ENCODE measurements at places on chromosomes 1 and 21. TPM values are rescaled to one million over a fixed set of nuclear protein-coding genes. Genes with fewer than 3 reads are reported as not detected.

- no peaks in the 10 kb centered on the region for H3K4me1 ChIP-seq
- no peak overlapping the region for H3K27ac ChIP-seq
- no peak overlapping the region for H3K4me3 ChIP-seq
- no peaks in the 10 kb centered on the region for H3K27me3 ChIP-seq
- H3K36me3 ChIP-seq, result no peaks in the 10 kb centered on the region
Measured at GRCh38 chr1:163785868-163786405, 464.2 kb downstream of the NUF2 start.

The KLF17 gene
- total RNA-seq, result not detected

- DNase-seq, result no peak
- no peak overlapping the region for H3K4me3 ChIP-seq
- H3K27ac ChIP-seq, result no peak overlapping the region
- no peaks in the 10 kb centered on the region for H3K4me1 ChIP-seq
- H3K36me3 ChIP-seq, result peaks cover 28% of the 10 kb centered on the region
- no peaks in the 10 kb centered on the region for H3K27me3 ChIP-seq
Measured at GRCh38 chr1:245860657-245861544, 646.2 kb downstream of the SMYD3 start.

The FRRS1 gene
- total RNA-seq, result 4.2 TPM

GRCh38 chr1:48738356-48738755, 38.3 kb downstream of the BEND5 start:
- no peak overlapping the region for H3K27ac ChIP-seq
- H3K36me3 ChIP-seq, result peaks cover 68% of the 10 kb centered on the region
- no peaks in the 10 kb centered on the region for H3K27me3 ChIP-seq
- no peaks in the 10 kb centered on the region for H3K4me1 ChIP-seq

DNA sequence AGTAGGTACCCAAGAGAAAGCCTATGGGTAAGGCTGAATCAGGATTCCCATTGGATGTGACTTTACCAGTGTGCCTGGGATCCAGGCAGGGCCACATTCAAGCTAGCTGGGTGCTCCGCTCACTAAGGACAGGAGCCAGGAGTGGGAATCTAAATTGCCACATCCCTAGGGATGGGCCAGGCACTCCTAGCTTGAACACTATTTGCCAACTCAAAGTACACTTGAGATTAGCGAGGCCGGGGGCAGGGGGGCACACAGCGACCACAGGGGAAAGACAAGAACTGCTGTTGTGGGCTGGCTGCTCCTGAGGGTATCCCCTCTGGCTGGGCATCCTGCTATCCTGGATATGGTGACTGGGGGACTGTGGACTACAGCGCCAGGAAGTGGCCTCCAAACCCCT, 4.3 kb downstream of the SLC45A3 start:
- peaks cover 12% of the 10 kb centered on the region for H3K4me1 ChIP-seq
- no peak overlapping the region for H3K27ac ChIP-seq
- no peaks in the 10 kb centered on the region for H3K36me3 ChIP-seq
- peaks cover 14% of the 10 kb centered on the region for H3K27me3 ChIP-seq
- DNase-seq, result no peak

- peak; percentile 72 for DNase-seq
- no peak overlapping the region for H3K4me3 ChIP-seq
- H3K4me1 ChIP-seq, result peaks cover 12% of the 10 kb centered on the region
- H3K36me3 ChIP-seq, result peaks cover 16% of the 10 kb centered on the region
Measured at GRCh38 chr1:246428542-246429308, 78.4 kb downstream of the SMYD3 start.

- no peak for DNase-seq
- no peak overlapping the region for H3K4me3 ChIP-seq
- no peak overlapping the region for H3K27ac ChIP-seq
- no peaks in the 10 kb centered on the region for H3K36me3 ChIP-seq
- no peaks in the 10 kb centered on the region for H3K27me3 ChIP-seq
Measured at GRCh38 chr1:166488327-166488726, 321.5 kb upstream of the FAM78B start.

DNA sequence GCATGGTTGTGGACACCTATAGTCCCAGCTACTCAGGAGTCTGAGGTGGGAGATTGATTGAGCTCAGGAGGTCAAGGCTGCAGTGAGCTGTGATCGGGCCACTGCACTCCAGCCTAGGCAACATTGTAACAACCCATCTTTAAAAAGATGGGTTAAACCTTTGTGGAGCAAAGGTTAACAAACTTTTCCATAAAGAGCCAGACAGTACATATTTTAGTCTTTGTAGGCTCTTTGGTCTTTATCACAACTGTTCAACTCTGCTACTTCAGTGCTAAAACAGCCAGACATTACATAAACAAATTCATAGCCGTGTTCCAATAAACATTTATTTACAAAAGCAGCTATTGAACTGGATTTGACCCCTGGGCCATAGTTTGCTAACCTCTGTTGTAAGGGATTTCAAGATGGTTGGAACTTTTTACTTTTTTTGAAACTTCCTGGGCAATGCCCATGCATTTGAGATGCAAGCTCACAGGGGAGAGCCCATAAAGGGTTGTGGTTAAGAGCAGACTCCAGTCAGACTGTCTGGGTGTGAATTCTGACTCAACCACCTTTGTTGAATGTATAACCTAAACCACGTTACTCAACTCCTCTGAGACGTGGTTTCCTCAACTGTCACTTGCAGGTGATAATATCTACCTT, 10.8 kb downstream of the INAVA start:
- H3K4me1 ChIP-seq, result peaks cover 11% of the 10 kb centered on the region
- peaks cover 13% of the 10 kb centered on the region for H3K27me3 ChIP-seq
- no peak overlapping the region for H3K4me3 ChIP-seq

DNA sequence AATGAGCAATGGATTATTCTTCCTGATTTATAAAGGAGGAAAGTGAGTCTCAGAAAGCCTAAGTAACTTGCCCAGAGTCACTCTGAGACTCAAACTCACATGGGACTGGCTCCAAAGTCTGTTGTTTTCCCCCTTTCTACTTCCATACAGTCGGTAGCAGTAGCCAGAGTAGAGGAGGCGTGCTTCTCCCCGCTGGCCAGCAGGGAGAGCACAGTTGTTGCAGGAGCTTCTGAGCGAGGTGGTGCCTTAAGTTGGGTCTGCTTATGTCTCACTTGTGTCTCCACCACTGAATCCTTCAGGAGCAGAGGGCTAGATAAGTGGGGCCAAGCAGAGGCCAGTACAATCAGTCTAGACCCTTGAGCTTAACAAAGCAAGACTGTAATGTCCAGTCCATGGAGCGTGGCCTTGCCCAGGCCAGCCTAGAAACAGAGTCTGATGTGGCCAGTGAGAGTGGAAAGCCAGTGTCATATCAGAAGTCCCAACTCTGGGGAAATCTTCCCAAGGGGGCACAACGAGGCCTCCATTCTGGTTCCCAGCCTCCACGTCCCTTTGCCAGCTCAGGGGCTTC, 181.9 kb downstream of the ZSCAN20 start:
- H3K4me1 ChIP-seq, result no peaks in the 10 kb centered on the region
- H3K4me3 ChIP-seq, result no peak overlapping the region
- H3K27me3 ChIP-seq, result no peaks in the 10 kb centered on the region
- H3K27ac ChIP-seq, result no peak overlapping the region
- no peak for DNase-seq
- H3K36me3 ChIP-seq, result no peaks in the 10 kb centered on the region

GRCh38 chr1:181592255-181592859, 109.0 kb downstream of the CACNA1E start:
- no peaks in the 10 kb centered on the region for H3K36me3 ChIP-seq
- no peak overlapping the region for H3K4me3 ChIP-seq
- H3K27ac ChIP-seq, result no peak overlapping the region
- DNase-seq, result no peak
- H3K27me3 ChIP-seq, result peaks cover 12% of the 10 kb centered on the region

The RGS5 gene
- 6.0 TPM for total RNA-seq

DNA sequence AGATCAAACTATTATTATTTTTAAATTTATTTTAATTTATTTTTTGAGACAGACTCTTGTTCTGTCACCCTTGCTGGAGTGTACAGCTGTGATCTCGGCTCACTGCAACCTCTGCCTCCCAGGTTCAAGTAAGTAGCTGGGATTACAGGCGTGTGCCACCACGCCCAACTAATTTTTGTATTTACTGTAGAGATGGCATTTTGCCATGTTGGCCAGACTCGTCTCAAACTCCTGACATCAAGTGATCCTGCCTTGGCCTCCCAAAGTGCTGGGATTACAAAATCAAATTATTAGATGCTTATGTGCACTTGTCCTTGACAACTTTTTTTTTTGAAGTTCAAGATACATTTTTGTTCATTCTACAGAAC, 15.4 kb downstream of the LIN9 start:
- no peak for DNase-seq
- H3K27ac ChIP-seq, result no peak overlapping the region
- peaks cover 16% of the 10 kb centered on the region for H3K36me3 ChIP-seq

GRCh38 chr1:110875216-110875731, 2.3 kb downstream of the CD53 start:
- H3K27ac ChIP-seq, result peak overlapping the region; percentile 99
- no peaks in the 10 kb centered on the region for H3K27me3 ChIP-seq
- H3K36me3 ChIP-seq, result peaks cover 50% of the 10 kb centered on the region

The LGR6 gene
- 0.34 TPM for total RNA-seq

GRCh38 chr1:17274186-17275170, 25.6 kb downstream of the PADI3 start:
- H3K4me3 ChIP-seq, result no peak overlapping the region
- H3K27me3 ChIP-seq, result peaks cover 8% of the 10 kb centered on the region
- H3K4me1 ChIP-seq, result no peaks in the 10 kb centered on the region

GRCh38 chr1:188877668-188878067, 1600.0 kb downstream of the BRINP3 start:
- no peaks in the 10 kb centered on the region for H3K36me3 ChIP-seq
- no peak overlapping the region for H3K27ac ChIP-seq
- H3K4me1 ChIP-seq, result no peaks in the 10 kb centered on the region
- no peak overlapping the region for H3K4me3 ChIP-seq

GRCh38 chr21:40187244-40187643, 320.0 kb downstream of the PCP4 start:
- H3K27ac ChIP-seq, result no peak overlapping the region
- no peak for DNase-seq
- H3K4me3 ChIP-seq, result no peak overlapping the region
- no peaks in the 10 kb centered on the region for H3K36me3 ChIP-seq
- H3K4me1 ChIP-seq, result no peaks in the 10 kb centered on the region

DNA sequence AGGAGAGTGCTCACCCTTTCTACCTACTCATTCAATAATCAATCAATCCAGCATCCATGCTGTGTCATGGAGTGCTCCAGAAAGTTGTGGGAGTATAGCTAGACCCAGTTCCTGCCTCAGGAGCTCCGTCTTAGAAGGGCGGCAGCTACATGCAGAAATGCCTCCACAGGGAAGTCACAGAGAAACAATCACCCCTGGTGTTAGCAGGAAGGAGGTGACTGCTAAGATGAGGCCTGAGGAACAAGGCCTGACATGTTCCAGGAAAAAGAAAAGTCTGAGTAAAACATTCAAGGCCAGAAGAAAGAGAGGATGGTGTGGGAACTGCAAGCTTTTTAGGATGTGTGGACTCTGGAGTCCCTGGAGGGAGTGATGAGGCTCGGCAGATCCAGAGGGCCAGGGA, 142.5 kb upstream of the MAGI3 start:
- no peak for DNase-seq
- H3K4me1 ChIP-seq, result no peaks in the 10 kb centered on the region
- H3K4me3 ChIP-seq, result no peak overlapping the region
- H3K27ac ChIP-seq, result no peak overlapping the region
- no peaks in the 10 kb centered on the region for H3K36me3 ChIP-seq
- peaks cover 2% of the 10 kb centered on the region for H3K27me3 ChIP-seq

DNA sequence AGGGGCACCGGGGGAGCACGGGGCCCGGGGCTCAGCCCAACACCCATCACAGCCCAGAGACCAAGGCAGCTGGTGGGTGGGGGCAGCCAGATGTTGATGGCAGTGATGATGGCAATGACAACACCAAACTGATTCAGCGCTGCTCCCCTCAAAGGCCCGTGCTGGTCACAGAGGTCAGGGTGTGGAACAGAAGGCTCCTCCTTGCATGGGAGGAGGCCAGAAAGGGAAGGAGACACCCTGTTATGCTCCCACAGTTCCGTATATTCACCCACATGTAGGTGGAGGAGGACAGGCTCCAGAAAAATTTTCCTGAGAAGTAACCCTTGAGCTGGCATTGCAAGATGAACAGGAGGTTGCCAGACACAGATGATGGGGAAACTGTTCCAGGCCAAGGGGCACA, 414 bp downstream of the GUCA2B start:
- H3K27me3 ChIP-seq, result peaks cover 2% of the 10 kb centered on the region
- H3K27ac ChIP-seq, result no peak overlapping the region
- H3K4me1 ChIP-seq, result no peaks in the 10 kb centered on the region
- no peak for DNase-seq

DNA sequence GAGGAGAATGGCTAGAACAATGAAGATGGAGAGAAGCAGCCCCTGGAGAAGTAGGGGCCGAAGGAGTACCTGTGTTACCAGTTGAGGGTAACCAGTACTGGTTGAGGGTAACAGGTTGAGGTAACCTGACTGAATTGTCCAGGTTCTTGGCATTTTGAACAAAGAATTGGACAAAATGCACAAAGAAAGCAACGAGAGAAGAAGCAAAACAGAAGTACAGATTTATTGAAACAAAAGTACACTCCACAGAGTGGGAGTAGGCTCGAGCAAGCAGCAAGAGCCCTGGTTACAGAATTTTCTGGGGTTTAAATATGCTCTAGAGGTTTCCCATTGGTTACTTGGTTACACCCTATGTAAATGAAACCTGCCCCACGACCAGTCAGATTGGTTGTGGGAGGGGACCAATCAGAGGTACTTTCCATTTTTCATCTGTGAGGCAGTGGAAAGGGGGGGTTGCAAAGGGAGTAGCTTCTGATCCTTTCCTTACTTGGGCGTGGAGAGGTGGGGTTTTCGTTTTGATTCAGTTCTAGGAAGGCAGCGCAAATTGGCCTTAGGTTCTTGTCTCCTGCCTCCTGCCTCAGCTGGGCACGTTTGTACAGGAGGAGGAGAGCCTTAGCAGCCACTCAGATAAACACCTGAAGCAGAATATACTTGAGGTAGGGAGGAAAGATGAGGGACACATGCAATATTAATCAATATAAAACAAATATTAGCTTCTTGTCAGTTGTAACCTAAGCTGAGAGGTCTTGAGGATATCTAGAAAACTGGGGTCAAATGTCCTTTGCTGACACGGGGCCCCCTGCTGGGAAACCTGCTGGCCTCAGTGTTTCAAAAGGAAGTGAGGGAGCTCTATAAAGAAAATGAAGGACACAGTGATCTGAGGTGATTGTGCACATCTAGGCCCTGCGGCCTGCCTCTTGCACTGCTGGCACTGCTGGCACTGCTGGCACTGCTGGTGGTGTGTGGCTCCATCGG, 14.3 kb upstream of the LSM10 start:
- peak; percentile 84 for DNase-seq
- peak overlapping the region; percentile 29 for H3K4me3 ChIP-seq
- no peaks in the 10 kb centered on the region for H3K27me3 ChIP-seq
- peak overlapping the region; percentile 89 for H3K27ac ChIP-seq

The TMEM200B gene
- total RNA-seq, result 1.0 TPM

DNA sequence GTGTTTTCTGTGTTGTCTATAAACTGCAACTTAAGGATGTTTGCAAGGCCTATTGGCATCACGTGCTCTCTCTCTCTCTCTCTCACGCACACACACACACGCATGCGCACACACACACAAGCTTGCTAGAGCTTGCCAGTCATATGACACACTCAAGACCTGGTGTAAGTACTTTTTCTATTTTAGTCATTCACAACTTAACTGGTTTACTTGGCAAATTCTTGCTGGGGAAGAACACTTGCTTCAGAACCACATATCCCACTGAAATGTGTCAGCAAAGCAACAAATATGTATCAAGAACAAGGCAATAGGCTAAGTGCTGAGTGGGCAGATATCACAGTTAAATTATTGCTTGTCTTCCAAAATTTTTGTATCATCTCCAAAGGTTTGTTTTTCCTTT, 107.8 kb downstream of the DISC1 start:
- no peak overlapping the region for H3K27ac ChIP-seq
- no peaks in the 10 kb centered on the region for H3K27me3 ChIP-seq
- H3K36me3 ChIP-seq, result peaks cover 7% of the 10 kb centered on the region
- no peak for DNase-seq
- no peaks in the 10 kb centered on the region for H3K4me1 ChIP-seq
